ENCODE measurements at places on chromosomes 1 and 21.

DNA sequence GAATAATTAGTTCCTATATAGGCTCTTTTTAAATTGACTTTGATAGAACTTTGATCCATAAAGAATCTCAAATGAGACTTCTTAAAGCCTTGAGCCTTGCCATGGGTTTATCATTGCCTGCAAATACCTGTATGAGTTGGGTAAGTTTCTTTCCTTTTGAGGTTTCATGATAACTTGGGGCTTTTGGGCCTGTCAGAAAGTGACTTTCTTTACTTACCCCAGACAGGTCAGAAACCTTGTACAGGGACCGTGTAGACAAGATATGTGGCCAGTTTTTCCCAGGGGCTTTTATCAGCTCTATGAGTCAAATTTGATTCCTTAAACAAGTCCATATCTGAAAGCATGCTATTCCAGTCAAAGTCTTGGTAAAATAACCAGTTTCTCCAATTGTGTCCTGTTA is 17.3 kb downstream of the KCTD3 start:
- DNase-seq, result no peak

DNA sequence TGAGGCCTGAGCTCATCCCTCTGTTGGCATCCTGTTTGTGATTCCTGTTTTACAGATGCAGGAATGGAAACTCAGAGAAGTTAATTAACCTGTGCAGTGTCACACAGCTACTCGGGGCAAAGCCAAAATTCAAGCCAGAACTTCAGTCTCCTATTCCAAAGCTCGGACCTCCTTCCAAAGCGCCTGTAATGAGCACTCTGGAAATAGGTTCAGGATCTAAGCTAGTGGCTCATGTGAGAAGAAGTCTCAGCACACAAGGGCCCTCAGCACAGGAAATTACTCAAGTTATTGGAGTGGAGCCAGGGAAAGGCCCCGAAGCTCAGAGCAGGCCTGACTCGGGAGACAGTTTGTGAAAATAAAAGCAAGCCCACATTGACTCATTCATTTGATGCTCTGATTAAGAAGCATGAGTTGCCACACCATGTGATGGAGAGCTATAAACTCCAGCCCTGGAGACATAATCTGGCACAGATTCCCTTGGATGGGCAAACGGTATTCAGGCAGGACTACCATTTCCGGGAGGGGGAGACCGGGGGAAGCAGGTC is 50.6 kb upstream of the LYST start:
- DNase-seq, result no peak

- no peak for DNase-seq
These were observed 19.4 kb downstream of the CXADR start for GRCh38 chr21:17532292-17532691.

DNA sequence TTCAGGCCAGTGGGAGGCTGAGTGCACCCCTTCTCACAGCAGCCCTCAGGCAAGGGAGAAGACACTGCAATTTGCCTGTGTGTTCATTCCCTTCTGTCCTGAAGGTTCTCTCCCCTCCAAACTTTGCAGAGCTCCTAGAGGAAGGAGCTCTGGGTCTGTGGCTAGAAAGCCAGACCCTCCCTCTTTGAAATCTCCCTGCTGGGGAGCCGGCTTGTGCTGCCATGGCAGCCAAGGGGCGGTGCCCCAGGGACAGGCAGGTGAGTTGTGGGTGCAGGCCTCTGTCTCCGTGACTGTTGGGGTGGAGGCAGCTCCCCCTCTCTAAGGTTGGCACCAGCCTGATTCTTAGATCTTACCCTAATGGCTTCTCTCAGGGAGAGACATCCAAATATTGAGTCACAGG is 53.0 kb downstream of the OLFML2B start:
- DNase-seq, result peak; percentile 43

DNA sequence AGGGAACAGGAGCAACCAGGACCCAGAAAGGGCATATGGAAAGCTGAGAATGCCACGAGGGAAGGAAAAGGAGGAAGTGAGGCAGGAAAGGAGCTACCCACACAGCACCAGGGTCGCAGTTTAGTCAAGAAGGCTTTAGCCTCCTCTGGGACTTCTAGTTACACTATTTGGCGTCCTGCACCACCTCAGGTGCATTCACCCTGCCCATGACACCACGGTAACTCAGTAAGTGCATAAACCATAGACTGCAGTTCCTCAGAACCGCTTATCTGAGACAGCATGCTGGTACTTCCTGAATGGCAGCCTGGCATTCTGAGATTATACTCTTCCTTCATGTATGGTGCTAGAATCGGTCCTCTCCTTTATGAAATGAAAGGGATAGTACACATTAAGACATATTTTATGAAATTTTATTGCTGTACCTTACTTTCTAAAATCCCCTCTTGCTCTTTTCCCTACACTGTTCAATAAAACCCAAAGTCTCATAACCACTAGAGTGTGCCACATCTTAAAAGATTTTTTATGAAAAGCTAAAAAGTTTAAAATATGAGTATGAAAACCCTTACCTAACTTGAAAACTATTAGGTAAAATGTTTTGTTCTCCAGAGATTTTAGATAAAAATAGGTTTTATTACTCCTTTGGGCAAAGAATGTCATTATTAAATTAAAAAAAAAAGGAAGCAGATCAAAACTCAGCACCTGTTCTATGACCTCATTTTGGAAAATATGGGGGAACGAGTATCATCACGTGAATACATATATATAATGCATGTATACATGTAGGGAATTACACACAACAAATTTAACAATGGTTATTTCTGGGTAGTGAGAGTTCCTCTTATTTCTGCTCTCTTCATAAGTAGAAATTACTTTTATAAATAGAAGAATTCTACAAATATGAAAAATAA is 67.3 kb downstream of the VAV3 start:
- DNase-seq, result no peak

DNA sequence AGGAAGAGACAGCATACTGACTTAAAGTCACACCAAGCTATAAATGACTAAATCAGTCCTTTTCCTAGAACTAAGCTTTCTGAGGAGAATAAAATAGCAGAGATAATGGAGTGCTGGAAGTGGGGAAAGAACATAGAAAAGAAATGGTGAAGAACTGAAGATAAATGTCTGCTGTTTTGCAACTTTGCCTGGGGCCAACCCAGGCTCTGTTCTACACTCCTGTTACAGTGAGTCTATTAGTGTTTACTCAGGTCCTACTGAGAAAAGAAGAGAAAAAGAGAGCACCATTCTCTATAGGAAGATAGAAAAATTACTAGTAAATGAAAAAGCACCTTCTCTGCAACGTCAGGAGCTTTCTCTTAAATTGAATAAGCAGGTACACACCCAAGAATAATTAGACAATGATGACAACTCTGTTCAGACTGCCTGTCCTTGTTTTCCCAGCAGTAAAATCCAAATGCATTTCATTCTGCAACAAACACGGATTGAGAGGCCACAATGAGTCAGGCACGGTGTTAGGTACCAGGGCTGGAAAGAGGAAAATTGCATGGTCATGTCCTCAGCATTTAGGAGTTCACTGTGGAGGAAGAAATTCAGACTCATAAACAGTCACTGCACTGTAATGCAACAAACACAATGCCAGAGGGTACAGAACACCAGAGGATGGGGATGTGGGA is 139.4 kb upstream of the CAMK1G start:
- no peak for DNase-seq

DNA sequence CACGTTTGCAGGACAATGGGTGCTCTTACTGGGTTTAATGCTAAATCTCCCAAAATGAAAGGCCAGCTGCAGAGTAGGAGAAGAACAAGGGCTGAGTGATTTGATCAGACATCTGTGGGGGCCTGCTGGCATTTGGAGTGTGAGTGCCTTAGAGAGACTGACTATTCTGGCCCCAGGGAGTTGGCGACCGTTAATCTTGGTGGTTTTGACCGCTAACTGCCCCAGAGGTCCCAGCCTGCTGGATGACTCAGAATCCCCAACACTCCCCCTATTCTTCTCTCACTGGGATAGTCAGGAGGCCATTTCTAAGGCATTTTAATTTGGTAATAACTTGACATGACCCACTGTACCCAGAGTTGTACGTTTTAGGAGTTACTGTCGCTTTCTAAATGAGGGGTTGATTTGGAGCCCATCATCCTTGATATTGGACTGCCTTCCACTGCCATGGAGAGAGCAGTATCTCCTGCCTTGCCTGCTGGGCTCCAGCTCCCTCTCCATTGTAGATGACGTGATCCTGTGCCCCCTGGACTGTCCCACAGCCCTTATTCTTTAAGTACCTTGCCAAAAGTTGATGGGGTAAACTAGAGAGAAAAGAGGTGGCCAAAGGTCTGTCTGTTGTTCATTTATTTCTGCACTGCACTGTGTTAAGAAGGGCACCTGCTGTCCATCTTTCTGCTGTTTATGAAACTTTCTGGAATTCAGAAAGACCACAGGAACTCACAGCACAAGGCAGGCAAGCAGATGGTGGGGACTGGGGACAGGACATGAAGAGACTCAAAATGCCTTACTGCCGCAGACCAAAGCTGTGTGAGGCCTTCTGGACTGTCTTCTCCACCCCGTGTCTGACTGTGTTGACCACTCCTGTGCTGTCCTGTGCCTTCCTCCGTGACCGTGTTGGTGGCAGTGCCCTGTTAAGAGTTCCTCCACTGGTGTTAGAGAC is 98.2 kb upstream of the ARTN start:
- peak; percentile 33 for DNase-seq

- no peak for DNase-seq
These were observed 87.4 kb downstream of the DMRTB1 start for GRCh38 chr1:53546409-53547155.

DNA sequence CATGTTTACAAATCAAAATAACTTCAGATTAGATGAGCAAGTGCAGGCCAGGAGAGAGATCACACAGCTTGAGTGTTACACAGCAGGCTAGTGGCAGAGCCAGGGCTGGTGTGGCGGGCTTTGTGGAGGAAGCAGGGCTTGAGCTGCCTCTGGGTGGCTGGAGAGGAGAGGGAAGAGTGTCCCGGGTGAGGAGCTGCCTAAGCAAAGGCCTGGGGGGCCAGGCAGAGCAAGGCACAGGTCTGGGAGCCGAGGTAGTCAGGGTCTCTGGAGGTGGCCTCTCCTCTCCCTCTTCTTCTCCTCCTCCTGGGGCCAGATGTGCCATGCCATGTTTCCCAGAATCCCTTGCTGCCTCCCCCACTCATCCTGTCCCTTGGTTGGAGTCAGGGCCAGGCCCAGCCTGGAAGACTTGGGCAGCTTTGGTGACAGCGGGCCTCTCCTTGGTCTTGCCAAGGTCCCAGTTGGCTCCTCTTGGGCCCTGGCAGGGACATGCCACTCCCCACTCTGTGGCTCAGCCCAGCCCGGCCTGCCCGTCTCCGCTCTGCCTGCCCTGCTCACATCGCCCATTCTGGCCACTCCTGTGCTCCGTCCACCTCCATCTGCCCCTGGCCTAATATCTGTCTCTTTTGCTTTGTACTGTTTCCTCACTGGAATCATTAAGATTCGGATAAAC is 70.3 kb downstream of the PTPRU start:
- no peak for DNase-seq

DNA sequence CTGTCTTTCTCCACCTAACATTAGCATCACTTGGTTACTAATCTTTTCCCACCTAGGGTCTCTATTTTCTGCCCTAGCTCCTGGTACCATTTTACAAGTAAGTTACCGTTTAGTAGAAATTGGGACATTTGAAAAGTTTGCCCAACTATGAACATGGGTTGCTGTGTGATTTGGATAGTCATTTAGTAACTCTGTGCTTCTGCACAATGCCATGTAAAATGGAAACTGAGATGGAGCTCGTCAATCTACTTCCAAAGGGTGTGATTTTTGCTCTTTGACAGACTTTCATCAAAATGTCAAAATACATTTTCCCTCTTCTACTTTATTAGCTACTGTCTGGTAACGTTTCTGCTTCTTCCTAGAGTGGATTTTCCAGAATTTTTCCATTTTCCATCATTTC is 381.5 kb upstream of the B3GALT2 start:
- DNase-seq, result no peak

DNA sequence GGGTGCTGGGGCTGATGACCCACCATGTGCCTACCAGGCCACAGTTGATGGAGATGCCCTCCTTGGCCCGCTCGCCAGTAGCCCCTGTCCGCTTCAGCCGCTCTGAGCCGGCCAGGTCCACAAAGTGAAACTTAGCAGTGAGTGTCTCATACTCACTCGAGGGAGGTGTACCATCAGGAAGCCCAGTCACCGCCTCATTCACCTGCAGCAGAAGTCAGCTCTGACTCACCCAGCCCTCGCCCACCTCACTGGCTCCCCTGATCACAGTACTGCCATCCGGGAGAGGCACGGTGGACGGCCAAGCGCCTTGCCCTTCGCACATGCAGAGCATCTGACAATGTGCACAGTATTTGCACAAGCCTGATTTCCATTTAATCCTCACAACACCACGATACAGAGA is 18.8 kb downstream of the KIF21B start:
- no peak for DNase-seq

DNA sequence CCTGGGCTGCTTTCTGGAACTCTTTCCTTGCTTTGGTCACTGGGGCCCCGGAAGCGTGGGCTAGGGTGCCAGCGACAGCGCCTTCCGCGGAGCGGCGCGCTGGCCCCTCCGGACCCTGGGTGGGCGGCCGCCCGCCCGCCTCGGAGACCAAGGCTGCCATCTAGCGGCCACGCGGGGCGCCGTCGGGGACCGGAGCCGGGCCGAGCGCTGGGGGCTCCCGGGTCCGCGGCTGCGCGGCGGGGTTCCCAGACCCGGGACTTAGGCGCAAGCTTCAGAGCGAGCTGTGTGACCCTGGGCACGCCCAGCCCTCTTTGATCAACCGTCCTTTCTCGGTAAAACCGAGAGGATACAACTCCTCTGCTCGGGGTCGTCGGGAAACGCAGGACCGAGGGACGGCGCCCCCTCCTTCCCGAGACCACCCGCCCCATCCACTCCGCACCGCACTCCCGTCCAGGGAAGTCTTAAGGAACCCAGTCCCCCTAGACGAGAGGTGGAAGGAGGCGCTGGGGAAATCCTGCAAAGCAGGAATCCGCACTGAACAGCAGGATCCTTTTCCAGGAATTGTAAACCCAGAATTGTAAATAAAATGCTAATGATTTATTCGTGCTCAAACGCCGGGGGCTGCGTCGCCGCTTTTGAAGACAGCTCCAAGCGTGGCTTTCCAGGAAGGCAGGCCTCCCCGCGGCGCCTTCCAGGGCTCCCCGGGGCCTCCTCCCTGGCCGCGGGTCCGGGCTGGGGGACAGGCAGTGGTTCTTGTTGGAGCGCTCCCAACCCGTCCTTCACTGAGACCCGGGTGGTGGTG is 41.2 kb downstream of the RRAGC start:
- peak; percentile 94 for DNase-seq

DNA sequence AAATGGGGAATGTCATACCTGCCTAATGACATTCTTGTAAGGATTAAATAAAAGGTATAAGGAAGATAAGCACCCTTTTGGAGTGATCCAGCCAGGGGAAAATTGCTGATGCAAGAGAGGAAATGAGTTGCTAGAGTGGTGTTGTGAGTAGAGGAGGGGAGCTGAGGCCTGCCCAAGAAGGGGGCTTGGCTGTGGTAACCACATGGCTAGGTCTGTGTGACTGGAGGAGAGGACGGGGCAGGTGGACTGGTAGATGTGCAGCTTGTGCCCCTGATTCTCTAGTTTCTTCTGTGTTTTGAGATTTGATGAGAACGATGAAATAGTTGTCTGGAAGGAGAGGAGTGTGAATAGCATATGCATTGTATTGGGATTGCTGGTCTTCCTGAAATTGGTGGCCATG is 6.6 kb downstream of the TXLNA start:
- DNase-seq, result no peak

Measured in iPS-NIHi11 (cell line).